ENCODE measurements at places on chromosomes 1 and 21.

DNA sequence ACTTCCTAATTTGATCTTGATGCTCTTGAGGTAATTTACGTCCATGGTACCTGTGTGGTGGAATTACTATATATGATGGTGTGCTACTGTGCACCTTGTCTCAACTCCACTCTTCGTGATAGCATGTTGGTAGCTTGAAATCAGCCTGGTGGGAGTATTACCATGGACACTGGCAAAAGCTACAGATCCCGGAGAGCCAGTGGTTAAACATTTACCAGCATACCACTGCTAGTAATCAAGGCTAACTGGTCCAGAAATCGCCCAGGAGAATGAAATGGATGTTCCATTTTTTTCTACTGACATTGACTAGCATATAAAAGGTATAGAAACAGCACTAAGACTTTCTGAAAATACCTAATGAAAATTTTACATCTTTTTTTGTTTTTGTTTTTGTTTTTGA lies 30.6 kb downstream of the ELK4 start:
- DNase-seq = no peak

DNA sequence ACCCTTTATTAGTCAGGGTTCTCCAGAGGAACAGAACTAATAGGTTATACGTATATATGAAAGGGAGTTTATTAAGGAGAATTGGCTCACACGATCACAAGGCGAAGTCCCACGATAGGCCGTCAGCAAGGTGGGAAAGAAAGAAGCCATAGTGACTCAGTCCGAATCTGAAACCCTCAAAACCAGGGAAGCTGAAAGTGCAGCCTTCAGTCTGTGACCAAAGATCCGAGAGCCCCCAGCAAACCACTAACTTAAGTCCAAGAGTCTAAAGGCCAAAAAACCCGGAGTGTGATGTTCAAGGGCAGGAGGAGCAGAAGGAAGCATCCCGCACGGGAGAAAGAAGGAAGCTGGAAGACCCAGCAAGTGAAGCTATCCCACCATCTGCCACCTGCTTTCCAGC lies 9.9 kb downstream of the IFNLR1 start:
- no peak for DNase-seq

DNA sequence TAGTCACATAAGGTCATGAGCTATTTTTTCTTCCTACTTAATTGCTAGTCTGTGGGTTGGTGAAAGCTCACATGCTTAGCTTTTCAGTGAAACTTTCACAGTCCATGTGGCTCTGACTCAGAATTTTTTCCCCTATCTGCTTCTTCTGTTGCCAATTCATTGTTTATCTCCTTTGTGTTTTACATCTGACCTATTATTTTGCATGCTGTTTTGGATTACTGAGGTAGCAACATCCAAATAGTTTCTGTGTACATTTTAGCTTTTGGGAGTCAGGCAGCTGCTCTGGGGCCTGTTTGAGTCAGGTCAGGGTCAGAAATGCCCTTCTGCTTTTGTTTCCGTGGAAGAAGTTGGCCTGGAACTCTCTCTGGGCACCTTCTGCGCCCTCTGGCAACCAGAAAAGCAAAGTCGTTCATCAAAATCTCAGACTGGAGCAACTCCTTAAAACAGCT lies 40.0 kb downstream of the ROR1 start:
- DNase-seq = no peak

DNA sequence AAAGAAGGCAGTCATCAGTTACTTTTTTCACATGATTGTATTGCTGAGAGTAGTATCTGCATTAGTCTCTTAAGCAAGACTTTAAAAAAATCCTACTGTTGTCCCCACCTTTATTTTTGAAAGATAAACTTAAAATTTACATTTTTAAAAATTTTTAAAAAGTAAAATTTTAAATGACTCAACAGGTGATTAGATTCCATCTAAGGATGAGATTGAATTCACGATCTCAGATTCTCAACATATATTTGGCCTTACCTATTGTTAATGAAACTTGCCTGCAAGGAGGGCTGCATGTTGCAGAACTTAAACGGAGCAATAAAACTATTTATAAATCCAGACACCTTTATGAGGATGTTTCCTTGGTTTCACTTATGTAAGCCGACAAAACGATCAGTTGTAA lies 75.2 kb downstream of the OLFML2B start:
- no peak for DNase-seq

DNA sequence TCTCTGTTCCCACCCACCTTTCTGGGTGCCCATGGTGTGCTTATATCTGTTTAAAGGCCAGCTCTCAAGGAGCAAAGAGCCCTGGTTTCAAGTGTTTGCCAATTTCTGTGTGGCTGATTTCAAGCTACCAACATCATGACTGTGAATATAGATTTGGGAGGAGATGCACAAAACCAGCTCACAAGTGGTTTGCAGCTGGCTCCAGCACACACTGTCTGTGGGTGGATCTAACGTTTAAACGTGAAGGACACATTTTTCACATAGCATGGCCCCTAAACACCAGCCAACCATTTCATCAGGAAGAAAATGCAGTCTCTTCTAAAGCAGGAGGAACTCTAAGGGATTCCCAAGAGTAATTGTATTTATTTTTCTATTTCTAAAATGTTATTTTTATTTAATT lies 65.2 kb downstream of the FCRL5 start:
- DNase-seq = no peak

GRCh38 chr1:101957771-101958170 lies 39.0 kb downstream of the OLFM3 start:
- no peak for DNase-seq

- DNase-seq = no peak
Observed at GRCh38 chr1:95641386-95641785, 407.4 kb downstream of the RWDD3 start.

- no peak for DNase-seq
Observed at GRCh38 chr1:55418208-55419000, 203.2 kb upstream of the USP24 start.

DNA sequence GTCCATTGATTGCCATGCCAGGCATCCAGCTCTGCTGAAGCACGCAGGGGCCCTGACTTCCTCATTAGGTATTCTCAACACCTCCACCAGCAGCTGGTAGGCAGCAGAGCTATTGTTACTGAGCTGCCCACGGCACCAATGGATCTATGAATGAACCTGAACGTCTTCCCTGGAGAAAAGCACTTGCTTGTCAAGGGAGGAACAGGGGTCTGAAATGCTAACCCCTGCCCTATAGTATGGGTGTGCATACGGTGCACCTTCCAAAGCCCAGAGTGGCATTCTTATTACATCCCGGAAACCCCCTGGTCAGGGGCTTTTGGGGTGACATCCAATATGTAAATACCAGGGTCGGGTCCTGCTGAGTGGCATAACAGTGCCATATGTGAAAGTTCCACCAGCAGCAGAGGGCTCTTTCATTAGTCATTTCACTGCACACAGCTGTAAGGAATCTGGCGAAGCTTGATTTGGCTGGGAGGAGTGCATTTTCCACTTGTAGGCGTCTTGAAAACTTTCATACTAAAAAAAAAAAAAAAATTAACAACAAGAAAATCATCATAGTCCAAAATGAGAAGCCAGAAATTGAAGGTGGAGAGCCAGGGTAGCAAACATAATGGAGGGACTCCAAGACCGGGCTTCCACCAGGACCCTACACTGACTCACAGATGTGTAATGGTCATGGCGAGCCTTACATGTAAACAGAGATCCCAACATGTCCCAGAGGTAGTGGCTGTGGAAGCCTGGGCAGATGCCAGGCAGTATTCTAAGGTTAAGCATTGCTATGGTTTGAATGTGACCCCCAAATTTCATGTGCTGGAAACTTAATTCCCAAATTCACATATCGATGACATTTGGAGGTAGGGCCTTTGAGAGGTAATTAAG lies 58.8 kb upstream of the PRDX6 start:
- DNase-seq = peak; percentile 32

- DNase-seq = no peak
Observed at GRCh38 chr1:169193191-169193850, 86.8 kb downstream of the ATP1B1 start.

DNA sequence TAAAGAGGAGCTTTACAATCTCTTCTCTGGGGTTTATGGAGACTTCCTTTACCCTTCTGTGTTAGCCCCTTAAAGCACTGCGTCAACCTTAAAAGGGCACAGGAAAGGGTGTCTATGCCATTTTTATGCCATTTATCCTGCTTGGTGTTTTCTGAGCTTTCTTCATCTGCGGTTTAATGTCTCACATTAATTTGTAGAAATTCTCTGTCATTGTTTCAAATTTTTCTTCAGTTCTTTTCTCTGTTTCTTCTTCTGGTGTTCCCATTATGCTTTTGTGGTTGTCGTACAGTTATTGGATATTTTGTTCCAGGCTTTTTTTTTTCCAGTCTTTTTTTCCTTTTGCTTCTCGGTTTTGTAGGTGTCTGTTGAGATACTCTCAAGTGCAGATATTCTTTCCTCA lies 107.9 kb downstream of the OSBPL9 start:
- DNase-seq = no peak

DNA sequence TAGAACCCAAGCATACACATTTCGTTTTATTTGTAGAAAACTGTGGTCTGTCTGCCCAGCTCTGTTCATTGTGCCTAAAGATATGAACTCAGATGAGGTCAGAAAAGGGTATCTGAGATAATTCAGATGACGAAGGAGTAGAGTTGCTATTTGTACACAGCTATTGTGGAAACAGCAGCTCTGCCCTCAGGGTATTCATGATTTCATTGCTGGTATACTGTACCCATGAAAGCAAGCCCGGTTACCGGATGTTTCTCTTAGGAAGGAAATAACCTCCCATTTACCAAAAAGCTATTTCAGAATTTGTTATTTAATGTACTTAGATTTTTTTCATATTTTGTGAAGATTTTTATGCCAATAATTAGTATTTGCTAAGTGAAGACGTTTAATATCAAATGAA lies 37.8 kb downstream of the SMAP2 start:
- no peak for DNase-seq

- no peak for DNase-seq
Observed at GRCh38 chr21:14757533-14758327, 211.6 kb upstream of the SAMSN1 start.

GRCh38 chr1:241870746-241871430 lies 22.9 kb downstream of the EXO1 start:
- DNase-seq = no peak

GRCh38 chr1:92759361-92759760 lies 25.5 kb downstream of the EVI5 start:
- no peak for DNase-seq

DNA sequence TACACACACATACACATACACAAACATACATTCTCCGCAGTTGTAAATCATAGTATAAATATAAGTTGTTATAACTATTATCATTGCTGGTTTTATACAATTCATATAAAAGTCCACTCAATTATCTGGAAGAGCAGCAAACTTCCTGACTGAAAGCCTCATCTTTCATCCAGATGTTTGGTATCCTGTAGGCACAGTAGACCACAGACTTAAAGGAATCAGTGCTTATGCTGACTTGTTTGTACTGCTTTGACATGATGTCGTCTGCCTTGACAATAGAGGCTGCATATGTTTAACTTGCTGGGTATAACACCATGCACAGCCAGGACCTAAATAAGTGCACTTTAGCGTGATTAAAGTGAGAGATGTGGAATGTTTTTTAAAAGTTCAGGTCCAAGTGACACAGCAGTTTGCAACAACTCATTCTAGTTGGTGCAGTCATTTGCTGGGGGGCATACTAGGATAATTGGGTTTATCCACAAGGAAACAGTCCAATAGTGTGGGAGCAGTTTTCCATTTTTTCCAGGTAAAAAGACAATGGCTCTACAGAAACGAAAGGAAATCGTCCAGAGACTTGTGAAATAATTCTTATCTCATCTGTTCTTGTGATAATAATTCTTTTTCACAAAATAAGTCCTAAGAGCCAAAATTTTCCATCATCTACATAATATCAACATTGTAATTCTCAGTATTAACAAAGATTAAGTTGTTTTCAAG lies 110.3 kb upstream of the TSPAN2 start:
- DNase-seq = no peak

DNA sequence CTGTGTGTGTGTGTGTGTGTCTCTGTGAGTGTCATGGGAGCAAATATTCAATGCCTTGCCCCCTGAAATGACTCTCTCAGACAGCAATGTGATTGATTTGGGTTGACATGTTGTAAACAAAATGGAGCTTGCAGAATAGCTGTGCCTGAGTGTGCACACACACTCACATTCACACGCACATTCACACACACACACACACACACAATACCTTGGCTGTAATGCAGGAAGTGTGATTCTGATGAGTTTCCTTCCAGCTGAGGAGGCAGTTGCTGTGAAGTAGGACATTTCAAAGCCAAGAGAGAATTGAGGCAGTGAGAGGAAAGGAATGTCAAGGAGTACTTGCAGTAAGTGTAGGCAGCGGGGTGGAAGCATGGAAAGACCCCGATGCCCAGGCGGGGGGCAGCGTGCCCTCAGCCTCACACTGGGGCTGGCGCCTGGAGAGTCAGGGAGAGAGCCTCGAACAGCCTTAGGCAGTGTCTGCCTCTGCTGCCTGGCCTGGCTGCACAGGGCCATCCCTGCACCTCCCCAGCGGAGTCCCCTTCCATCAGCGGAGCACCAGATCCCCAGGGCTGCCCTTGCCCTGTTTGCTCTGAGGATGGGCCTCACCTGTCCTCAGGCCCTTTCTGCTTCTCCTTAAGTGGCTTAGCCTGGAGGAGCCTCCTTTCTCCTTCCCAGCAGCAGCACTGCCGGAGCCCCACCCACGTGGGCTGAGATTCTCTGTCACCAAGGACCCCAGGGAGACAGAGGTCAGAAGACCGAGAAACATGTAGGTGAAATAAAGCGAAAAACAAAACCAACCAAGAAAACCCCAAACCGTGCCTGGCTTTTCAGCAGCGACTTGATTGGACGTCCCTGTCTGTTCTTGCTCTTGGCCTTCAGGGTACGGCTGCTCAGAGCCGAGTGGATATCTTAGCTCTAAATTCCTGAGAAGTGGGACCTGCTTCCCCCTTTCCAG lies 9.2 kb downstream of the VASH2 start:
- no peak for DNase-seq

DNA sequence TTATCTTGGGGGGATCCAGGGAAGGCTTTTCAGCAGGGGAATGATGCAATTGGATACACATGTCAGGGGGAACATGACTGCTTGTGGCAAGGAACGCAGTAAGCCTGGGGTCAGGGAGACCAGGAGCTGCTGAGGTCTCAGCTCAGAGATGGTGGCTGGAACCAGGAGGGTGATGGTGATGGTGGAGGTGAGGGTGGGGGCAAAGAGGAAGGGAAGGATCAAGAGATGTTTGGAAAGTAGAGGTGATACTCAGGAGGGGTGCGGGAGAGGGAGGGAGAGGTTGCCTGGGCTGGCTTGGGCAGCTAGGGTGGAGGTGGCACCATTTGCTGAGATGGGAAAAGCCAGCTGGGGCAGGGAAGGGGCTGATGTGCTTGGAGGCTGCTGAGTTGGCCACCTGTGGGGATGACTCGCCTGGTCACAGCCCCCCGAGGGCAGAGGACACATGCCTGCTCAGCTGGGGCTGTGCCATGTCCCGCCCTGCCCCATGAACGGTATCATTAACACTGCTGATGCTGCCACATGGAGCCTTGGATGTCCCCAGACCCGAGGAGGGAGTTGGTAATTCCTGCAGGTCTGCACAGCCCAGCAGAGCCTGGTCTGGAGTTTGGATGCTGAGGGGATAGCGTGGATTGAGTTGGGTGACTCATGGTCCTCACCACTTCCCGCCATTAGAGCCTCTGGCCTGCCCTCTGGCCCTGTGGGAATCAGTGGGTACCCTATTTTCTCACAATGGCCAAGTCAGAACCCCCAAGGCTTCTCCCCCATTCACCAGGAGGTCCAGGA lies 6.3 kb upstream of the PADI1 start:
- peak; percentile 63 for DNase-seq

- DNase-seq = no peak
Observed at GRCh38 chr1:24414775-24415333, 748 bp upstream of the NIPAL3 start.

GRCh38 chr1:42926235-42926878 lies 32.3 kb downstream of the SLC2A1 start:
- no peak for DNase-seq

GRCh38 chr1:209831615-209832014 lies 3.8 kb downstream of the UTP25 start:
- DNase-seq = no peak

Data from Daoy (cell line).